Chondrocyte (in vitro differentiated cells): ENCODE measurements at places on chromosomes 3 and 15.

- no peak for DNase-seq
These were observed 6.8 kb downstream of the ARPP21 start for GRCh38 chr3:35646081-35646480.

- DNase-seq, result no peak
These were observed 907 bp downstream of the PLXNA1 start for GRCh38 chr3:126983653-126984390.

DNA sequence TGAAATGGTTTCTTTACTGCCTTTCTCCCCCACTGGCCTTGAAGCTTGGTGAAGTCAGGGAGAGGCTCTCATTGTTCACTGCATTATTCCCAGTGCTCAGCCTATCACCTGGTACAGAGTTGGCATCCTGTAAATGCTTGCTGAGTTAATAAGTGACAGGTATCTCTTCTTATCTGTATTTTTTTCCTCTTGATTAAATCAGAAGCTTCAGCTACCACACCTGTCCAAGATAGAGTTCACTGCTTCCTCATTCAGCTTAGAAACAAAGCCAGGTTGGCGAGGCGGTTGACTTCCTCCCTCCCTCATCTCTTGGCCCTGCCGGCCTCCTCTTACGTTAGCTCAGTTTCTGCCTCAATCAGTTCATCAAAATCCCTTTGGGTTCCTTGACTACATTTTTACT, 142.8 kb downstream of the LIPC start:
- no peak for DNase-seq

DNA sequence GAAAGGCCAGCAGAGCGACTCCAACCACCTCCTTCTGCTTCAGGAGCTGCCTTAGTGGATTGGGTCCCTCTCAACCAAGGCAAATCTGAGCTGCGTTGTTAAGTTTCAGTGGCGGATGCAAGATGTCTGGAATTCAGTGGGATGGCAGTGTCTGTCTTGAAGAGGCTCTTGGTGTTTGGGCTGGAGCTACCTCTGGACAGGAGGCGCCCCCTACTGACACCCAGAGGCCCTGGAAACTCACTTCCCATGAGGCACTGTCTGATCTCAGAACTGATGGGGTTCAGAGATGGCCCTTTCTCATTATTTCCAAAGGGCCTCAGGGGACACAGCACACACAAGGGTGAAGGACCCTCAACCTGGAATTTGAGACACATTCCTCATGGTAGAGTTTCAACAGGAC, 6.0 kb upstream of the SLC28A1 start:
- DNase-seq, result no peak

DNA sequence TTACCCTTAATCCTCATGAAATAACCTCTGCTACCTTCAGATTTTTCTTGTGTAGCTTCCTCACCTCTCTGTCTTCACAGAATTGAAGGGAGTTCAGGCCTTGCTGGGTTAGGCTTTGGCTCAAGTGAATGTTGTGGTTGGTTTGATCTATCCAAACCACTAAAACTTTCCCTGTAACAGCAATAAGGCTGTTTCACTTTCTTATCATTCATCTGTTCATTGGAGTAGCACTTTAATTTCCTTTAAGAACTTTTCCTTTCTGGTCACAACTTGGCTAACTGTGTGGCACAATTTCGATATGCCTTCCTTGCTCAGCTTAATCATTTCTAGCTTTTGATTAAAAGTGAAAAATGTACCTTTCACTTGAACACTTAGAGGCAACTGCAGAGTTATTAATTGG, 129.8 kb downstream of the NR1I2 start:
- DNase-seq, result no peak
